T-helper 2 cell (primary cell): ENCODE measurements at places on chromosomes 16 and 17.

GRCh38 chr16:87053016-87053982 lies 263.9 kb downstream of the C16orf95 start:
- no peak for DNase-seq

DNA sequence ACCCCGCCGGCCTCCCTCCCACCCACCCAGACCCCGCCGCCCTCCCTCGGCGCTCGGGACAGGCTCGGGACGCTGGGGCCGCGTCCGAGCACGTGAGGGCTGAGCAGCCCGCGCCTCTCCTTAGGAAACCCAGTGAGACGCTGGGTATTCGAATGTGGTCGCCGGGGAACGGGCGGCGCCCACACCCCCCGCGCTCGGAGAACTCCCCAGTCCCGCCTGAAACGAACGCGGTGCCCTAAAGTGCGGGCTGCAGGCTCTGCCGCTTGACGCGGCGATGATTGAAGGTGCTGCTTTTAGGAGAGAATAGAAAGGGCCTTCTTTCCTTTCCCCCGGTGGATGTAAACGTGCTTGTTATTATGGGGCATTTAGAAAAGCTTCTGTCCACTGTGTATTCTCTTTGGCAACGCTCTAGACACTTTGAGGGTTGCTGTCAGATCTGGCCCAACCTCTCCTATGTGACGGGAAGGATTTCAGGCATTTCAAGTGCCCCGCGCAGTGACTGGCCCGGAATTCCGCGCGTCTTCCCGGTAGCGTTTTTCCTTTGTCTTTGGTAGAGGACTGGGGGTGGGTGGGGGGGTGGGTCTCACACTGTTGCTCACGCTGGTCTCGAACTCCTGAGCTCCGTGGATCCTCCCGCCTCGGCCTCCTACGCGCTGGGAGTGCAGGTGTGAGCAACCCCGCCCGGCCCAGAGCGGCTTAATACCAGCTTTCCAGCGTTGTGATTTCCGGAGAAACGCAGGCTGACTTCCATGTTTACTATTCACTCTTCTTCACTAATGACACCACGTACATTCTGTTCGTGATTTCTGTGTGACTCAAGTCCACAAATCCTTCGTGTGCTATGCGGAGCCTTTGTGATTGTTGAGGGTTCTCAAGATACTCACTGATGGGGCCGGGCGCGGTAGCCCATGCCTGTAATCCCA lies 21.8 kb upstream of the FOXK2 start:
- DNase-seq = peak; percentile 8

- peak; percentile 26 for DNase-seq
Observed at GRCh38 chr17:4980644-4981216, 6.7 kb downstream of the CAMTA2 start.

DNA sequence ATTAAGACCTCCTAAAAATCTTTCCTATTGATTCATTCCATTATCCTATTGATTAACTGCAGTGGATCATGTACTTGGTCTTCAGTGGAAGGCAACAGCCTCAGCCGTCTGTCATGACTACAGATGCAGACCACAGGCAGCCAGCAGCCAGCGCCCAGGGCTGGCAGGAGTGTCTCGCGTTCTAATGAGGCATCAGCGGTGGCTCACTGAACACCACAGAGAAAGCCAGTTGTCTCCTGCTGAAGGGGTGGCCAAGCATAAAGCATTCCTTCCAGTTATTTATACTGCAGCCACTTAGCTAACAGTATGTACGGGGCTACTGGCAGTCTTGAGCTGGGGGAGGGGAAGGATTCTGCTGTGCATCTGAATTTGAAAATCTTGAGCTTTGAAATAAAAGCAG lies 214.3 kb downstream of the IRX3 start:
- DNase-seq = no peak

DNA sequence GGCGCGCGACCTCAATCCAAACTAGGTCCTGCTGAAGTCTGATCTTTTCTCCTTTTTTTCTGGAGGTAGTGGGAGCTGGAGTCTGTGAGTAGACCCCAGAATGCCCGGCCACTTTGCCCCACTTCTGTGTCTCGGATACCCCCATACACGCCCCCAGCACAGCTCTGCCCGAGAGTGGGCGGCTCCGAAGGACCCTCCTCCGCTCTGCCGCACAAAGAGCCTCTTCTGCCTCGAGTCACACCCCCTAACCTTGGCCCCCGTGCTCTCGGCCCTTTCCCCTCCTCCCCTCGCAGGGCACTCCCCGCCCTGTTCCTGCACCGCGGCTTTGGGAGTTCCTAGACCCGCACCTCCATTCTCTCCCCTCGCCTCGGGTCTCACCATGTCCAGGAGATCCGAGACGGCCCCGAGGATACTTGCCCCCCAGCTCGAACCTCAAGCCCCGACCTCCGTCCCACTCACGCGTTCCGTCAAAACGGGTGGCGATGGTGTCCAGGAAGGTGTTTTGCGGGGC lies 476 bp downstream of the KCNH4 start:
- no peak for DNase-seq

DNA sequence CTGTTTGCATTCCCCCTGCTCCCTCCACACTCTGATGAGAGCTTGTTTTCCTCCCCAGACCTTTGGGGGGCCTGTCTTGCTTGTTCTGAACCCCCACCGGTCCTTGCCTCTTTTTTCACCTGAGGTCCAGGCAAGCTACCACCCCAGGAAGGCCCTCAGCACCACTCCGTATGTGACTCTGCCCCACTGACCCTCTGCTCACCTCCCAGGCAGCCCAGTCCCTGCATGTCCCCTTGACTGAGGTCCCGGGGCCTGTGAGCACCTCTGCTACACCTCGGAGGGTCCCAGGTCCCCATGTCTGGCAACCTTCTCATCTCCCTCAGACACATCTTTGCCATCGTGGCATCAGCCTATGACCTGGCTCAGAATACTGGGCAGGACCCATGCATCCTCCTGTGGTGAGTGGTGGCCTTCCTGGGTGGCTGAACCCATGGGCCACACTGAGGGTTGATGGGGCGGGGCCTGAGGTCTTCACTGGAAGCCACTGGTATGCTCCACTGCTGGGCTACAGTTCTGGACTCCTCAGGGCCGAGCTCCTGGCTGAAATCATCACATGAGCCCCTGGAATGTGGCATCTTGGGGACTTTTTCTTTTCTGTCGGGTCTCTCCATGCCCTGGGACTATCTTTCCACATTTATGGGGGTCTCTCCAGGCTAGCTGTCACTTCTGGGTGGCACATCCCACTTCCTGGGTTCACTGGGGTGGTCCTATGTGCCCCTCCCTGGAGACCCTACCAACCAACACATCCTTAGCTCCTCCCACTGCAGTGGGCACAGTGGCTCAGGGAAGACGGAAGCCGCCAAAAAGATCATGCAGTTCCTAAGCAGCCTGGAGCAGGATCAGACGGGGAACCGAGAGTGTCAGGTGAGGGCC lies 3.5 kb downstream of the MYO15B start:
- no peak for DNase-seq

DNA sequence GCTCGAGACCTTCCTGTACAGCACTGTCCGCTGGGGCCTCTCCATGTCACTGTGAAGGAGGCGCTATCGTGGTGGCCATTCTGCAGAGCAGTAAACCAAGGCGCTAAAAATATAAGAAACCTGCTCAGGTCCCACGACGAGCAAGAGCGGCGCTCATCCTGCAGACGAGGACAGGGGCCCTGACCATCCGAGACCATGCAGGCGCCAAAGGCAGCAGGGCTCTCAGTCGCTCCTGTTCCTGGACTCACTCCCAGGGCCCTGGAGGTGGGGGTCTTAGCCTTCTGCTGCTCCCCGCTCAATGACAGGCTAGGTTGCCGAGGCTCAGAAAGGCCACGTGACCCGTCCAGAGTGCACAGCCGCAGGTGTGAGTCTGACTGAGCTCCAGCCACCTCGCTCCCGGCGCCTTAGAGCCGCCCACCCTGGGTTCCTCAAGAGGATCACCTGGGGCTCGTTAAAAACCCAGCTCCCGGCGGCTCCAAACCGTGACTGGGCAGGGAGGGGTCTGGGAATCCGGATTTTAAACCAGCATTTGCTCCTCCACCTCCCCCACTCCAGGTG lies 509 bp upstream of the ATP2C2 start:
- DNase-seq = no peak

DNA sequence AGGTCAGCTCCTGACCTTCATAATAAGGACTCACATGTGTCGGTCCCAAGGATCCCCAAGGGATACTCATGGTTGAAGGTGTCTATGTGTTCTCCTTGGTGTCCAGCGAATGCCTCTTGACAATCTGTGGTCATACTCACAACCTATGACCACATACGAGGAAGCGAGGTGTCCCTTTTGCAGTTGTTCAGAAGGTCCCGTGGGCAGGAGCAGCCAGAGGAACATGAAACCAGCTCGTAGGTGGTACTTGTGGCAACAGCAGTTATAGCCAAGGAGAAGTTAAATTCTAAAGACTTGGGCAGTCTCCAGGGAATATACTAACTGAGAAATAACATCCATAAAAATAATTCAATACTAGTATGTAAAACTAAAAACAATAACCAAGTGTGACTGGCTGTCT lies 685.3 kb downstream of the WWOX start:
- DNase-seq = no peak

- DNase-seq = peak; percentile 38
Observed at GRCh38 chr17:80992077-80992947, 671 bp downstream of the CHMP6 start.
